ENCODE measurements at places on chromosomes 7 and 10.

DNA sequence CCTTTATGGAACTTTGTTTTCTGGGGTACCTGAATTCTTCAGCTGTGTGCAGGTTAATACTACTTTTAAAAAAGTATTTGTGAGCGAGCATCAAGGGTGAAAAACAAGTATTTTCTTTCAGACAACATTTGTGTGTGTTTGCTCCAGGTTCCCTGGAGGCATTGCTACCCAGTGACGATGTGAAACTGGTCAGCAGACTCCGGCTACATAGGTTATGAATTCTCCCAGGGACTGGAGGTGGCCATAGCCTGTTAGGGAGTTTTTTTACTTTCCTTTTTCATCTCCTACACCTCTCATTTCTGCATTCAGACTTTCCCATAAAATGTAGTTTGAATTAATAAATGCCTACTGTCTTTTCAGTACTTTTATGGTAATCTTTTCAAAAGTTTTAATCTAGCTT is 7.6 kb downstream of the AKR1D1 start:
- DNase-seq = no peak

GRCh38 chr10:75401569-75402485 is at the start of gene ZNF503:
ZNF503 (minus strand) TSS chr10:75401764; CDS start chr10:75401419, 345 bp downstream.
- DNase-seq = peak; percentile 66

GRCh38 chr10:111445667-111446066 is 368.8 kb downstream of the ADRA2A start:
- no peak for DNase-seq

GRCh38 chr10:96740579-96741281 is 20.4 kb upstream of the PIK3AP1 start:
- DNase-seq = no peak

DNA sequence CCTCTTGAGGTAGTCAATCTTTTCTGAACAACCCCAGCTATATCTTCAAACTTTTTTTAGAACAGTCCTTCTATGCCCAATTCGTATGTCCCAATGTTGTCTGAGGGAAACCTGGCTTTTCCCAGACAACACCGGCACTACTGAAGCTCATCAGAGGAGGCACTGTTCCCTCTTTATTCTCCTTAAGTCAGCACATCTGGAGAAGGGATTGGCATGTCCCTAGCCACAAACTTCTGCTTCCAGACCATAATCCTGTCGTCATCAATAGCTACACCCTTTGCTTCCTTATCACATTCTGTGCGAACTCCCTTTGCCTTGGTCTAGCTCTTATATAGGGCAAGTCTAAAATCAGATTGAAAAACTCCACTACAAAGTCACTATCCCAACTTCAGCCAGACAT is 22.9 kb downstream of the PON3 start:
- DNase-seq = no peak

- no peak for DNase-seq
Observed at GRCh38 chr7:45036796-45037195, 36.8 kb downstream of the CCM2 start.

- DNase-seq = no peak
Observed at GRCh38 chr7:105006367-105007136, 7.5 kb upstream of the KMT2E start.

DNA sequence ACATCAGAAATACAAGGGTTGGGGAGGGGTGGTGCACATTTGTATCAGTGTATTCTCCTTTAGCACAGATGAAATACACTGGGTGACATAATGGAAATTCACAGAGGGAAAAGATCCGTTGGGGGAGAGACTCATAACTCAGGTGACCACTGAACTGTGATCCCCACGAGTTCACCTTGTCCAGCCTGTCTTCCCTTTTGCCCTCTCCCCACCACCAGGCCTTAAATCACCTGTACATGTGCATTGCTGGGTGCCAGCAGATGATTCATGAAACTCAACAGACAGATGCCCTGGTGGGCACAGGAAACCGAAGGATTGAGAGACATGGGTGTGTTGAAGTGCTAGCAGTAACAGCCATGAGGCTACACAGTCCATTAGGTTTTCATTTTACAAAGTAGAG is 253.3 kb downstream of the PLXNA4 start:
- DNase-seq = no peak
